ENCODE measurements at places on chromosomes 6 and 20.

DNA sequence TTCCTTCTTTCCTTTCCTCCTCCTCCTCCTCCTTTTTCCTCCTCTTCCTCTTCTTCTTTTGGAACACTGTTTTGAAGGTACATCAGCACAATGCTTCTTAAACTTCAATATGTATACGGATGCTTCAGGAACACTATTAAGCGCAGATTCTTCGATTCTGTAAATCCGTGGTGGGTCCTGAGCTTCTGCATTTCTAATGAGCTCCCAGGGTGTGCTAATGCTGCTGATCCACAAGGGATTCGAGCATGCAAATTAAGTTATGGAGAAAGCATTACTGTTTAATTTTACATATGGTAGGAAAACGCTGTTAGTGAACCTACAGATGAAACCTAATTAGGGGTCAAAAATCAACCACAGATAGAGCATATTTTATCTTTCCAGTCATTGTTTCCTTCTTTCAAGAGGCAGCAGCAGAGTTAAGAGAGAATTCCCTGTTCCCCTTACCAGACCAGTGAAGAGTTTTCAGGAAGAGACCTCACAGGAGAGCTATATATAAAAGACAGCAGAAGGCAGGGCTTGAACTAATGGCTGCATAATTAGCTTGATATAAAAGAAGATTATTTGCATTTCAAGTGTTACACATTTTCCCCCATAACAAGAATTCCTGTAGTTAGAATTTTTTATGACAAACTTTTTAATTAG lies 47.2 kb downstream of the KIF13A start:
- no peak for DNase-seq

DNA sequence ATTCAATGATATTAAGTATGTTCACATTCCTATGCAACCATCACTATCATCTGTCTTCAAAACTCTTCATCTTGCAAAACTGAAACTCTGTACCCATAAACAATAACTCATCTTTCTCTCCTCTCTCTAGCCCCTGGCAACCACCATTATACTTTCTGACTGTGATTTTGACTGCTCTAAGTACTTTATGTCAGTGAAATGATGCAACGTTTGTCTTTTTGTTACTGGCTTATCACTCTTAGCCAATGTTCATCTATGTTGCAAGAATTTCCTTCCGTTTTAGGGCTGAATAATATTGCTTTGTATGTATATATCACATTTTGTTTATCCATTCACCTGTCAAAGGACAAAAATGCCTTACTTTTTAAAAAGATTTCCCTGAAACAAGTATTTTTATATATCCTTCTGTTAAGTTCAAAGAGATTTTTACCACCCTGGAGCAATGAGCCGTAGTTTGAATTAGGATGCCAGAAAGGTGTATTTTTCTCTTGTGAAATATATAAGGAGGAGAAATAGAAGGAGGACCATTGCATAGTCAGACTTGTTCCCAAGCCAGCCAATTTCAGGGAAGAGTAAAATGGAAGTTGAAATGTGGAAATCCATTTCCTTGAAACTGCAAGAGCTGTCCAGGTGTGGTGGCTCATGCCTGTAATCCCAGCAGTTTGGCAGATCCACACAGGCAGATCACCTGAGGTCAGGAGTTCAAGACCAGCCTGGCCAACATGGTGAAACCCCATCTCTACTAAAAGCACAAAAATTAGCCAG lies 4.0 kb upstream of the CGAS start:
- DNase-seq: no peak

GRCh38 chr6:130932438-130932837 lies 105.2 kb downstream of the SMLR1 start:
- no peak for DNase-seq

DNA sequence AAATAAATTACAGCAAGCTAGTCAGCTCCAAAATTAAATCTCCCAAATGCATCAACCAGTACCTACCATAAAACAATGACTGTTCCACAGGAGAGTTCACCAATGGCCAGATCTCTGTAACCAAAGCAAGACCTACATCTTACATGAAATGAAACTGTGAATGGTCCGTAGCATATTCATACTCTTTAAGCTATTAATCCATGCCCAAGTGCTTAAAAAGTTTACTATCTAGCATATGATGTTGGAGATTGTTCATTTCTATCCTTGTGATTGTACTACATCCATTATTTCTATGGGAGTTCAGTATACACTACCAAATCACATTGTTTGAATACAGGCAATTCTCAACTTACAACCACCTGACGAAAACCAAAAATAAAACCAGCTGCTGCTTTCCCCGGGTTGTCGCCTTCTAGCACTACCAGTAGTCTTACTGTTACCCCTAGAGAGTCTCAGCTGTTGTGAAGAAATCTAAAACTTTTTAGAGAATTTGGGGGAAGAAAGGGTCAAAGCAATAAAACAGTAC lies 38.0 kb downstream of the HIVEP2 start:
- DNase-seq: no peak

DNA sequence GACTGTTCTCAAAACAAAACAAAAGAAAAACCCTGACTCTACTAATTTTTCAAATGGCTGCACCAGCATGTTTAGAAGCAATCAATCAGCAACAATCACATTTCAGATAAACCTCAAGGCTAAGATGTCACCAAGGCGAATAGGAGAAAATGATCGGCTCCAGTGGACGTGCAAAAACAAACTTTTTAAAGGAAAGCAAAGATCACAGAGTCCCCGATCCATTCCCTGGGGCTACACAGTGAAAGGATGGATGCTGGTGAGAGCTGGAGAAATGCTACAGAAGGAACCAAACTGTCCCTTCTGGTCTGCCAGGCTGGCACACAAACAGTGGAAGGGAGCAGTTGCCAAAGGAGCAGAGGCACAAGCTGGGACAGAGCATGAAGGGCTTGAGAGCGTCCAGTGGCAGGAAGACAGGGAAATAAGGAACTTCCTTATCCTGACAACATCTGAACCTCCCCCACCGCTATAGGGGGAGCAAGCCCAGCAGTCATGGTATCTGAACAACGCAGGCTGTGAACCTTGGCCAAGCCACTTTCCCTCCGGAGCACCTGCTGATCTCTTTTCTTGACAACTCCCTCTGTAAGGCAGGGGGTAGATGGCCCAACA lies 73.7 kb upstream of the HIVEP1 start:
- DNase-seq: no peak

- no peak for DNase-seq
These were observed 137.5 kb downstream of the ATXN1 start for GRCh38 chr6:16623731-16624130.

GRCh38 chr20:43170771-43171170 lies 18.9 kb downstream of the PTPRT start:
- no peak for DNase-seq

Data from stimulated activated CD4-positive, alpha-beta T cell treated with anti-CD3 and anti-CD28 coated beads, Interleukin-2, amount 100 ng/mL, for 48 hours (primary cell).